ENCODE measurements at places on chromosomes 11 and 22.

- no peak for DNase-seq
These were observed 1.6 kb downstream of the GRAMD1B start for GRCh38 chr11:123431619-123432018.

GRCh38 chr22:28118957-28119631, 200.0 kb upstream of the PITPNB start:
- DNase-seq: no peak

GRCh38 chr11:34160049-34160721, 54.8 kb downstream of the NAT10 start:
- DNase-seq: no peak

DNA sequence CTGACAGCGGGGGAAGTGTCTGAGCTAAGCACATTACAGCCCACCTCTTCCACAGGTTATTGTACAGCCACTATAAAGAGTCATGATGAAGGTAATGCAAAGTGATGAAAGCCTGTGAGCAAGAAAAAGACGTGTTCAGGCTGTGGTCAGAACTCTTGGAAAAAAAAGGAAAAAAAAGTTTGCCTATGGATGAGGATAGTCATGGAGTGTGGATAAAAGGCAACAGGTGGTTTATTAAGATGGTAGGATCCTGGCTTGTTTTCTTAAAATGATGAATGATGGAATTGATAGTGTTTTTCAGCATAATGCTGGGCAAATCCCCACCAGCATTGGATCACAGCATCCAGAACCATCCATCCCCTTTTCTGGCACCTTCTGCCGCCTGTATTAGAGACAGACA, 23.1 kb downstream of the UPB1 start:
- DNase-seq: no peak

GRCh38 chr11:27394781-27395228, 31.8 kb upstream of the CCDC34 start:
- no peak for DNase-seq
